ENCODE measurements at places on chromosomes 7 and 10.

DNA sequence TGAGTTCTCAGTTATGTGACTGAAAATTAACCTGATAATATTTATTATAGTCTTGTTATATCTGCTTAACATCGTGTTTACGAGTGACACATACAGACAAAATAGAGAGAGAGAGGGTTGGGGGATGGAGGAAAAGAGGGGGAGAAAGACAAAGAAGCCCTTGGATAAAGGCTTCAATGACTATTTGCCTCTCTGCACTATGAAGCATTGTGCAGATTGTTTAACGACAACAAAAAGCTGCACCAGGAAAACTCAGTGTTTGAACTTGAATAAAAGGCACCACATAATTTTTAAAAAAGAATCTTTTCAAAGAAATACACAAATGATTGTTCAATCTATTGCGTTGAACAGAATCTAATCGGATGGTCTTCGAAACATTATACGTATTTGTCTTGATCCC lies 27.8 kb downstream of the MAGI2 start:
- no peak for DNase-seq

- no peak for DNase-seq
These were observed 410.0 kb downstream of the HTR7 start for GRCh38 chr10:90447831-90448230.

GRCh38 chr10:90530521-90530920 lies 327.3 kb downstream of the HTR7 start:
- DNase-seq, result no peak

- no peak for DNase-seq
These were observed 263.2 kb downstream of the FZD1 start for GRCh38 chr7:91527460-91527859.

GRCh38 chr10:98963608-98964007 lies 272.0 kb downstream of the HPSE2 start:
- DNase-seq, result no peak

DNA sequence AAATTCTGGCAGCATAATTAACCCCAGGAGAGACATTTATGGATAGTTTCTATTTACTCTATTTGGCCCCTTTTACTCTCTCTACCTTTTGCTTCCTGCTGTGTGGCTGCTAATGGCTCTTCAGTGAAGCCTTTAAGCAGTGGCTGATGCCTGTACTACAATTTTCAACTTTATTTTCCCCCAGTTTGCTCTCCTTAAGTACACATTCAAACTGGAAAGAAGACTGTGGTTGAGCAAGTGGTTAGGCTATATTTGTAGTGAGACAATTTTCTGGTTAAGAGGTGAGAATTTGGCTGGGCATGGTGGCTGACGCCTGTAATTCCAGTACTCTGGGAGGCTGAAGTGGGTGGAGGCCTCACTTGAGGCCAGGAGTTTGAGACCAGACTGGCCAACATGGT lies 8.5 kb upstream of the RSBN1L start:
- DNase-seq, result no peak

GRCh38 chr7:101870361-101871062 lies 53.1 kb downstream of the CUX1 start:
- no peak for DNase-seq

DNA sequence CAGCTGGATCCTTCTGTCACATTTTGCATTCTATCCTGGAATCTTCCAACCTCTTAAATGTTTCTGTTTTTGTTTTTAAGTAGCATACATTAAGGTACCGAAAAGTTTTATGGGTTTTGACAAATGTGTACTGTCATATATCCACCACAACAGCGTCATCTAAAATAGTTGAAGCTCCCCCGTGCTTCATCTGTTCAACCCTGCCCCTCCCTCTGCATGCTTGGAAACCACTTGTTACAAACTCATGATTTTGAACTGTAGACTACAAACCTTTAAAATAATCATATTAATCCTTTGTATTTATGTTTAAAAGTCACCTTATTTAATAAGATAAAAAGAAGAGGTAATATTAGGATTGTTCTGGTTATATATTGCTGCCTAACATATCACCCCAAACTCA lies 182.8 kb upstream of the SMIM30 start:
- DNase-seq, result no peak

DNA sequence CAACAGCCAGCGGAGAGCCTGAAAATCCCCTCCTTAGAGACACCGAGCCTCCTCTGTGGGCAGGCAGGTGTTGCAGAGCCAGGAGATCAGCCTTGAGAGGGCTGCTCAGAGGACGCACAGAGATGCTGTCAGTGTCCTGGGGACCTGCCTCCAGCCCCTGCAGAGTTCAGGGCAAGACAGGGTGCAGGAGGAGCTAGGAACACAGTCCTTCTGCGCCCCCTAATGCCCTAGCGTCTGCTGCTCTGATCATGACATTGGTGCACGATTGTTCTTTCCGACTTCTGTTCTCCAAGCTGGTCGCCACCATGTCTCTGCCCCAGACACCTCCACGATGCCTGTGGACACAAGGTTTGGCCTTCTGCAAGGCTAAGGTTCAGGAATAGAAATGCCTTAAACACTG lies 613.7 kb upstream of the MKI67 start:
- DNase-seq, result no peak

DNA sequence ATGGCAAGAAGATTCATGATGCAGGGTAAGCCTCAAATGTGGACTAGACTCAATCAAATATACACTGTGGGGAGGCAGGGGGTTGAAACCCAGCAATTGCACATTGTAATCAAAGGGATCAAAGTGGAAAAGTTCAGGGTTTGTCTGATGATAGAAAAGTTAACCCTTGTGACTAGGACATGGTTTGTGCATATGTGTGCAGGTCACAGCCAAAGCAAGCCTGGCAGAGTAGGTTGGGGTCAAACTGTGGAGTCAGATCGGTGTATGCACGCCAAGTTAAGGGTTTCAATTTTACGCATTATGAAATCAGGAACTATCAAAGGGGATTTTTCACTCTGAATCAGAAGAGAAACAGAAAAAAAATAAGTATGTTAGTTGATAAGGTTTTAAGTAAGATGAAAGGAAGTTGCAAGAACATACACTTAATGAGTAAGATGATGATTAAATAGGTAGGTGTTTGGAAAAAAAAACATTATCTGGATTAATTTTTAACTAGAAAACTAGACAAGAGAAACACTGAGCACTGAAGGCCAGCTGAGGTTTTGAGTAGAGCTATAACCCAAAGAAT lies 188.3 kb downstream of the DGKB start:
- DNase-seq, result peak; percentile 32

DNA sequence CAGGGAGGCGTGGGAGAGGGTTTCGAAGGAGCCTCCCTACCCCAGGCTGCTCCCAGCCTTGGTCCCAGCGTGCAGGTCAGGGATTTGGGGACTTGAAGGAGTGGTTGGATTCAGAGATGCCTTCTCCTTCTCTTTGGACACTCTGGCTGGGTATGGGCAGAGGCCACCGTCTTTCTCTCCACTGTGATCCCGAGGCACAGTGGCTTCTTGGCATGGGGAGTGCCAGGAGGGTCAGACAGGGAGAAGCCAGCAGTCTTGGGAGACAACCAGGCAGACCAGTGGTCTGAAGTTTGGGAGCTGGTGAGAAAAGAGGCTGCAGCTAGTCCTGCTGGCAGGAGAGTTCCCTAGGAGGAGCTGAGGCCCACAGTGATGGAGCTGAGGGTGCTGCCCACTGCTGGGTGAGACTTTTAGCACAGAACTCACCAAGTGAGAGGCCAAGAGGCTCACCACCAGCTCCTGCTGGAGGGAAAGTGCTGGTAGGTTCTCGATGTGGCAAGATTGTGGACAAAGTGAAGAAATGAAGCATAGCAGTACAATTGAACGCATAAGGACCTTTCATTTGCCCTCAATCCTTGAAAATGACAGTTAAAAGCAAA lies 35.2 kb upstream of the WDFY4 start:
- no peak for DNase-seq

DNA sequence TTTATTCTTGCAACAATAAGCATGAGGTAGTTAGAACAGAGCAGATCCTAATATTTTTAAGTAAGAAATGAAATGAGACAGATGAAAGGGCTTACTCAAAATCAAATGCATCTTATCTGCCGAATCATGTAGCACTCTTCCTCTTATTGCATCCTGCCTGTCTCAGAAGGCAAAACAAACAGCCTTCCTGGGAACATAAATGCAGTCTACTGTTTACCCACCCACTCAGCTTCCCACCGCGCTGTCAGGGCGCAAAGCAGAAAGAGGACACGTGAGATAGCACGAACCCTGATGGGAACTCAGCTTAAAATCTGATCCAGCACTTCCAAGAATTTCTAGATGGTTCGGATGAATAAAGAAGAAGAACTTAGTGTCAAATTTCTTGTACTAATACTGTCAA lies 114.4 kb upstream of the CDK1 start:
- DNase-seq, result no peak

GRCh38 chr10:2543142-2543886 lies 524.0 kb upstream of the PFKP start:
- DNase-seq, result no peak

GRCh38 chr7:28903730-28904577 lies 54.2 kb downstream of the TRIL start:
- DNase-seq, result no peak

DNA sequence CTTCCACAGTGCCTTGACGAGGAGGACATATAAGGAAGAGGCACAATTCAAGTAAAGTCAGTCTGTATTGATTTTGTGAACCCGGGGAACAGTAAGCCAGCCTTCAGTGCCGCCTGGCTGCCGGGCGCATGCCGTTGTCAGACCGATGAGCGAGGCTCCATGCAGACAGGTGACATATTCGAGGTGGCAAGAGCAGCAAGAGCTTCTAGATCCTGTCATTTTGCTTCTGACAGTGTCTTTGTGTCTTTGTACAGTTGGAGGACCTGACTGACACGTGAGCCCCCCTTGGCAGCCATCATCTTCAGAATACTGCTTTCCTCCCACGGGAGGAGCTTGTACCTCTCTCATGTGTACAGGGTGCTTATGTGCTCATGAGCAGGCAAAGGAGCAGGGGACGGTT lies 387.5 kb upstream of the GALNT17 start:
- DNase-seq, result no peak

DNA sequence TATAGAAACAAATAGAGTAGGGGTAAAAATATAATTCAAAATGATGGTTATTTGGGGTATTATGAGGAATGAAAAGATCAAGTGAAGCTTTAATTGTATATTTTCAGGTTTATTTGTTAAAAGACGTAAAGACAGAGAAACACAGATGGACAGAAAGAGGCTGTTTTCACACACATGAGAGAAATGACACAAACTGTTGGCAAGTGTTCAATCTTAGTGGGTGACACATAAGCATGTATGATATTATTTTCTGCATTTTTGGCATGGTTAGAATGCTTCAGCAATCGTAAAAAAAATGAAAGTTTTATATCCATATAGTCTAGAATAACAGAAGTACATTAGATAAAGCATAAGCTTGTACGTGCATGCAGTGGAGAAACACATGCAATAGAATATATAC lies 464.4 kb upstream of the AKR1E2 start:
- no peak for DNase-seq

DNA sequence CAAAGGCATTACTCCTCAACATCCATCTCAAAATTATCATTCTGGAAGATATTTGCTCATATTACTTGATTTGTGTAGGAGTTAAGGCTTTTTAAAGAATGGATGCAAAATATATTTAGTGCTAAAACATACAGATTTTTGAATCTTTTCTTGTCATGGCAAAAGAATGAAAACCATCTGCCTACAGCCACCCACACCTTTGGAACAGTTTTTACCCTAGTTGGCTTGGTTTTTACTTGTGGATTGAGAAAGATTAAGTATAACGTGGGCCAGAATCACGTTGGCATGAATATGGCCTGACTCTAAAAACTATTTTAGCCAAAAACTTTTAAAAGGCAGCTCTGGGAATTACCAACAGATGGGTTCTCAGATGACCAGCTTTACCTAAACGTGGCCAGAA lies 128.2 kb downstream of the SPAG6 start:
- DNase-seq, result no peak

- DNase-seq, result peak; percentile 2
These were observed 600.4 kb downstream of the KCNMA1 start for GRCh38 chr10:77036993-77037734.

DNA sequence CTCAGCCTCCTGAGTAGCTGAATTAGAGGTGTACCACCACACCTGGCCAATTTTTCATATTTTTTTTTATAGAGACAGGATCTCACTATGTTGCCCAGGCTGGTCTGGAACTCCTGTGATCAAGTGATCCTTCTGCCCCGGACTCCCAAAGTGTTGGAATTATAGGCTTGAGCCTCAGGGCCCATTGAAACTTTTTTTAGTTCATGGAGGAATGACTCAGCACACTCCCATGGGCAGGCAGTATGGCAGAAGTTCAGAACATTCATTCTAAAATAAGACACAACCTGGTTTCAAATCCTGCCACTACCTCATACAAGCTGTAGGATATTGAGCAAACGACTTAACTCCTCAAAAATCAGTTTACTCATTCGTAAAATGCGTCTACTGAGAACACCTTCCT lies 320.4 kb upstream of the SP8 start:
- DNase-seq, result no peak

GRCh38 chr10:131618587-131619267 lies 282.1 kb upstream of the PPP2R2D start:
- DNase-seq, result no peak

DNA sequence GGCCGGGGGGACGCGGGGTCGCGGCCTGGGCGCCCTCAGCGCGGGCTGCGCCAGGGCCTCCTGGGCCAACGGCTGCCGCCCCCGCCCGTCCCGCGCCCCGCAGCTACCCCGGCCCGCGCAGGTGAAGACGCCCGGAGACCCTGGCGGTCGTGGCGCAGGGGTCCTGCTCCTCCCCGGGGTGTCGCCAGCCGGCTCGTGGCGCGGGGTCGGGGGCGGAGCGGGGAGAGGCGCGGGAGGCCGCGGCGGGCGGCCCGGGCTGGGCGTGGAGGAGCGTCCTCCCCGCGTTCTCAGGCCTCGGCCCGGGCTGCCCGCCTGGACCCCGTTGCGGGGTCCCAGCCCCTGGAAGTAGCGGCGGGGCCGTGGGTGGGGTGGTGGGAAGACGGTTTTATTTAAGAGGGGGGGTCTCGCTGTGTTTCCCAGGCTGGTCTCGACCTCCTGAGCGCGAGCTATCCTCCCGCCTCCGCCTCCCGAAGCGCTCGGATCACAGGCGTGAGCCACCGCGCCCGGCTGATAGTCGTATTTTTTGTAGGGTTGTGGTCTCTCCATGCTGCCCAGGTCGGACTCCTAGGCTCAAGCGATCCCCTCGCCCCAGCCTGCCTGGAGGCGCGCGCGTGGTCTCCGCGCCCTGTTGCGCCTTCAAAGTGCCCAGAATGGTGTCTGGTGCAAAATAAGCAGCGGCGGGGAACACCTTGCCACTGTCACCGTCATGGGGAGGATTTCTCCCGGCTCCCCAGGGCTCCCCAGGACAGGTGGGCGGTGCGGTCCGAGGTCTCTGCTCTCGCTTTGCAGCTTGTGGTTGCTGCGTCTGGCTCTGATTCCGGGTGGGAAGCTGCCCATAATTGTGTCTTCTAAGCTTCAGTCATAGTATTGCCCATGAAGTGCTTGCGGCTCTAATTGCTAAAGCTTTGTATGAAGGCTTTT lies 15.3 kb upstream of the SUN1 start:
- no peak for DNase-seq

DNA sequence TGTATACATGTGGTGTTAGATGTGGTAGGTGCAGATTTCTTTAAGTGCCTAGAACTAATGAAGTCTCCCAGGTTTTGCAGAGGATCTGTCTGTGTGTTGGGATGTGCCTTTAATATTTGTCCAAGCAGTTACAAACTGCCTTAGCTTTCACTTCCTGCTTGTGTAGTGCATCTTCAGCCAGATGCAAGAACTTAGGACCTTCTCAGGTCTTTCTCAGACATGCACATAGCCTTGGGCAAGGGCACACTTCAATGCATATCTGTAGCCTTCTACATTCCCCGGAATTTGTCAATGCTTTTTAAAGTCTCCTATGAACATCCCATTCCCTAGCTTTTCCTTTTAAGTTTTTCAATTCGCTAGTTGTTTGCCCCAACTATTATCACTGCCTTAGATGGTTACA lies 47.2 kb upstream of the SLC39A12 start:
- no peak for DNase-seq

All from epithelial cell of proximal tubule (primary cell).